ENCODE measurements at places on chromosomes 3 and 15.

DNA sequence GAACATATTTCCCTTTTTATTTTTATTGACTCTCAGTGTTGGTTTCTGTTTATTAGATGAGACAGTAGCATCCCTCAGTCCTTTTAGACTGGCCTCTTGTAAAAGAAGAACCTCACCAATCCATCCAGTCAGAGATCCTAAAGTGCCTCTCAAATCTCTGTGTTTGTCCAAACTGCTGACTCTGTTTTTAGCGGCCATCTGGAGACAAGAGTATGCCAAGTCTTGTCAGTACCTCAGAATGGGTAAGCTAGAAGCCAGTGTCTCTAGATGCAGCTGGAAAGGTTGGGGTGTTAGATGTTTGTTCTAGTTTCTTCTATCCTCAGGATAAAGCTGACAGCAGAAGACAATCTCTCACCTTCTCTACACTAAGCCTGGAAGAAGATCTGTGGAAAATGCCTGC, 537.7 kb upstream of the ZNF385D start:
- no peak for DNase-seq

GRCh38 chr3:55518451-55518850, 31.3 kb upstream of the WNT5A start:
- no peak for DNase-seq

GRCh38 chr3:133477487-133477886, 77.6 kb downstream of the BFSP2 start:
- DNase-seq, result no peak

DNA sequence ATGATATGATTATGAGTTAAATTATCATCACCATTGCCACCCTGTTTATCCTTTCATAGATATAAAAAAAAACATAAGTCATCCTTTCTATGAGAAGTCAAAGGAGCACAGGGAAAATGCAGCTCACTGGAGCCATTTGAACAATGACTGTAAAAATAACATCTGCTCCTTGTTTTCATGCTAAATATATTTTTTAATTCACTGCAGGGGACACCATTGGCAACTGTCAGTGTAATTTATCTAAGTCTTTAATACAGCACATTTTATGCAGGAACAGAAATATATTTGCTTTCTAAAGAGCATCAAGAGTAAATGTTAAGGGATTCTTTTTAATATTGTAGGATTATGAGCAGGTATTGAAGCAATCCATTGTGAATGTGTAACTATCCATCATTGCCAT, 371.3 kb downstream of the ZBBX start:
- no peak for DNase-seq

- DNase-seq, result no peak
These were observed 288.3 kb downstream of the CNTN6 start for GRCh38 chr3:1380926-1381646.

- no peak for DNase-seq
These were observed 13.6 kb downstream of the NISCH start for GRCh38 chr3:52469001-52469400.

- DNase-seq, result no peak
These were observed 66.1 kb upstream of the DLG1 start for GRCh38 chr3:197364410-197365071.

DNA sequence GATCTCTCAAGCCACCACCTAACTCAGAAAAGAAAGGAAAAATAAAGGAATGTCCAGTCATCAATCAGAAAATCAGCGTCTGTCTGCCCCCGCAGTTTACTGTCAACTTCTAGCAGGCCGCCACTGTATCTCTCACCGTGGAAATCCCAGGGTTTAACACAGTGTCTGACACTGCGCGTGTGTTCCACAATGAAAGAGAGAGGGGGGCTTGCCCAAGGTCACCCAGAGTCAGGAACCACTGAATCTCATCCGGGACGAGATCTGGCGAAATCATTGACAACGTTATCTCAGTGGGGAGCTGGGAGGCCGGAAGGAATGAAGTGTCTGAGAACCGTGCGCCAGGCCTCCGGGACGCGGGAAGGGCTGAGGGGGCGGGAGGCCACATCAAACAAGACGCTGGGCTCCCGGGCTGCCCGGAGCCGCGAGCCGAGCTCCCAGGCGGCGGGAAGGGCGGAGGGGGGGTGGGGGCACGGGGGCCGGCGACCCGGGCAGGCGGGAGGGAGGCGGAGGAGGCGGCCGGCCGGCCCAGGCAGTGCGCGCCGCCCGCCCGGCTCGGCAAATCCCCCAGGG, 2.2 kb upstream of the HES1 start:
- no peak for DNase-seq

Data from T-cell (primary cell).